ENCODE measurements at places on chromosomes 1 and 21. TPM values are rescaled to one million over a fixed set of nuclear protein-coding genes. Genes with fewer than 3 reads are reported as not detected.

Gene MATN1
- not detected for total RNA-seq

DNA sequence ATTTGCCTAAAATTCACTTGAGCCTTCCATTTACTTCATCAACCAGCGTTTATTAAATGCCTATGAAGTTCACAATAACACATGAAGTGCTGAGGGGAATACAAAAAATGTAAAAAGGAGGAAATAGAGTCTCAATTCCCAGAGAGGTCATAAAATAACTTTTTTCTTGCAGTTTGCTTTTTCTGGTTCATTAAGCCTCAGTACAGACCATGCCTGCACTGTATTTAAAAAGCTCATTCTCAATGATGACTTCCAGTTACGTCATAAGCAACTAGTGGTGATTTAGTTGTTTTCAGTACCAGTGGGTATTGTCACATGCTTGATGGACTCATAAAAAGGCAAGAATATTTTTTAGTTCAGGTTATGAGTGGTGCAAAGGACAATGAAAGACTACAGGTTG is 160.1 kb upstream of the UBE2U start:
- no peak for DNase-seq
- H3K27ac ChIP-seq = peak overlapping the region; percentile 83
- H3K36me3 ChIP-seq = no peaks in the 10 kb centered on the region
- H3K4me1 ChIP-seq = peaks cover 50% of the 10 kb centered on the region
- H3K4me3 ChIP-seq = no peak overlapping the region

- no peak overlapping the region for H3K27ac ChIP-seq
- no peak overlapping the region for H3K4me3 ChIP-seq
- H3K36me3 ChIP-seq = no peaks in the 10 kb centered on the region
- no peaks in the 10 kb centered on the region for H3K27me3 ChIP-seq
- DNase-seq = no peak
Observed at GRCh38 chr1:85571828-85572227, 8.7 kb upstream of the CCN1 start.

GRCh38 chr1:77757603-77758002 is 2.0 kb downstream of the USP33 start:
- no peak overlapping the region for H3K4me3 ChIP-seq
- no peaks in the 10 kb centered on the region for H3K36me3 ChIP-seq
- no peaks in the 10 kb centered on the region for H3K27me3 ChIP-seq
- DNase-seq = no peak

Gene SHISAL2A
- not detected for total RNA-seq

Gene PLA2G2F
- total RNA-seq = not detected

DNA sequence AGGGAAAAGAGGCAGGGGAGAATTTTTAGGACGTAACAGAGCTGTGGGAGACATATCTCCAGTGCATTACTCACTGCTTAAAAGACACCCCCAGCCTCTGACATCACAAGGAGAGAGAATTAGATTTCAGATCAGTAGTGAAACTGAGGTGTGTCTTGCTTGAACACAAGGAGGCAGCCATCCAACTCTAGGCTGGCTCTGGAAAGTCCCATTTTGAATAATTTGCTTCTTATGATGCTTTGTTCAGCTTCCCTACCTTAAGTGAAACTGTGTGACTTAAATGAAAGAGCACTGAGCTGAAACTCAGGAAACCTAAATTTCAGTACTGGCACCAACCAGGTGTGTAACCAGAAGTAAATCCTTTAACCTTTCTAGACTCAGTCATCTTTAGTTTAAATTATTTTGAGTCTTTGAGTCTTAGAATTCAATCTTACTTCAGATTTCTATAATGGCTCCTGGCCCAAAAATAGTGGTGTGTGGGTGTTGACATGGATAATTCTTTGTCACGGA is 251.6 kb upstream of the SGIP1 start:
- H3K4me1 ChIP-seq = peaks cover 10% of the 10 kb centered on the region
- H3K27ac ChIP-seq = peak overlapping the region; percentile 53
- no peak overlapping the region for H3K4me3 ChIP-seq
- H3K36me3 ChIP-seq = no peaks in the 10 kb centered on the region
- no peak for DNase-seq

Gene RHBDL2
- total RNA-seq = not detected

GRCh38 chr1:16078925-16079656 is 5.6 kb upstream of the FAM131C start:
- H3K4me1 ChIP-seq = peaks cover 12% of the 10 kb centered on the region
- no peak overlapping the region for H3K4me3 ChIP-seq
- no peaks in the 10 kb centered on the region for H3K36me3 ChIP-seq
- peak; percentile 39 for DNase-seq
- H3K27me3 ChIP-seq = no peaks in the 10 kb centered on the region

DNA sequence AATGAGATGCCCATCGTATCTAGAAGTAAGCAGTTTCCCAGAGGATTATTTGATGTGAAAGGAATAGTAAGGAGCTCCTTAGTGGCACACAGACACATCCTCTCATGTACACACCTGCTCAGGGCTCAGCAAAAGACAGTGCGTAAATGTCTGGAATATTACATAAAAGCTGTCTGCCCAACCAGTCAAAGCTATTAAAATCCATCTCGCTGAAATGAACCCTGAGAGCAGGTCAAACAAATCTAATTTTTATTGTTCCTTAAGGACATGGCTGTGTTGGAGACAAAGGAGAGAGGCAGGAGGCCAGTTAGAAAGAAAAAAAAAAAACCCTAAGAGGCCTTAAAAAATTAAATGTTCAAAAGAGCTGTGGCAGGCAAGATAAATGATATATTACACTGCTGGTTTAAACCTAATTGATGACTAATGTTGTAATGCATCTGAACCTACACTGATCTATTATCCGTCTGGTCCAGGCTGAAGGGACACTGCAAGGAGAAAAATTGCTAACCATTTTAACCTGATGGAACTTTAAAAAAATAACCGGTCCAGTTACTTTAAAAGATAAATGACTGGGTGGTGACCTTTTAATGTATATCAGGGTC is 58.5 kb upstream of the FGGY start:
- H3K27ac ChIP-seq = no peak overlapping the region
- DNase-seq = no peak
- H3K4me1 ChIP-seq = peaks cover 11% of the 10 kb centered on the region
- no peak overlapping the region for H3K4me3 ChIP-seq
- no peaks in the 10 kb centered on the region for H3K36me3 ChIP-seq
- no peaks in the 10 kb centered on the region for H3K27me3 ChIP-seq

DNA sequence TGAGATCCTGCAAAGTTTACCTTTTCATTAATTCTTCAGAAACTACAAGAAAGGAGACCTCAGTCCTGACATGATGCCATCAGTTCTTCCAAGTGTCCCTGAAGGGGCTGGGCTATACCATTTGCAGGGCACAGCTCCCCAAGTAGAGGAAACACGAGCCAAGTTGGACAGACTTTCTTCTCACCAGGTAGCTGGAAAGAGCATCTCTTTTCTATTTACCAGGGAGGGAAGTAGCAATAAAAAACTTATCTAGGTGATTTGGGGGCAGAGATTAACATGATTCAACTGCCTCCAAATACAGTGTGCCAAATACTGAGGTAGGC is 103.9 kb upstream of the KCND3 start:
- no peak overlapping the region for H3K4me3 ChIP-seq
- no peaks in the 10 kb centered on the region for H3K27me3 ChIP-seq
- no peaks in the 10 kb centered on the region for H3K36me3 ChIP-seq
- H3K4me1 ChIP-seq = no peaks in the 10 kb centered on the region
- H3K27ac ChIP-seq = no peak overlapping the region
- DNase-seq = no peak

DNA sequence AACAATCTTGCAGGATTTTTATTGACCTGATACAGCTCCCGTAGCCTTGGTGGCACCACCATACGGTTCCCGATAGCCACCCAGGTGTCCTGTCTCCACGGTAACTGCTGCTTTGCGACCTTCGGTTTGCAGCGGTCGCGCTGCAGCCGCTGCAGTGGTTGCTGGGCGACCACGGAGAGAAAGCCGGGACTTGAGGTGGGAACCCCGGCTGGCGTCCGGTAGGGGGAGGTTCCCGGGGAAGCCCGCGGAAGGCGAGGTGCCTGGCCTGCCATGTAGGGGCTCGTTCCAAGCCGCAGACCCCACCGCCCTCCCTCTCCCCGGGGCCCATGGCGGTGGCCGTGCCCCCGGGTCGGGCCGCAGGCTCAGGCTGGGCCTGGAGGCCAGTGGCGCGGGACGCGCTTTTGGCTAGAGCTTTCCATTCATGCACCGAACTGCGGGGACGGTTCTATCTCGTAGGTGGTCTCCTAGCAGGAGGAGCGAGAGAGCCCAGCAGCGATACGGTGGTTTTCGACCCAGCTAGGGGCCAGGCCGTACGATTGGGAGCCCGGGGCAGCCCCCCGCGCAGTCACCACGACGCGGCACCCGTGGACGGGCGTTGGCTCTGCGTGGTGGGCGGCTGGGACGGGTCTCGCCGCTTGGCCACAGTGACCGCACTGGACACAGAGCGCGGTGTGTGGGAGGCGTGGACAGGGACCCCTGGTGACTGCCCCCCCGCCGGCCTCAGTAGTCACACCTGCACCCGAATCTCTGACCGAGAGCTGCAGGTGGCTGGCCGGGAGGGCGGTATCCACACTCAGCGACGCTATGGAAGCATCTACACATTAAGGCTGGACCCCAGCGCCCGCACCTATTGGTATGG is at the start of gene KLHDC9:
Gene KLHDC9 (plus strand): TSS at position 152 of the 859 bp plus-strand sequence. CDS start 175 bp downstream, at position 327.
- H3K27ac ChIP-seq = peak within 1 kb of the TSS; percentile 74
- H3K4me1 ChIP-seq = peaks cover 19% of the 10 kb centered on the region
- no peaks in the 10 kb centered on the region for H3K36me3 ChIP-seq
- peak within 1 kb of the TSS; percentile 65 for H3K4me3 ChIP-seq
- peak; percentile 28 for DNase-seq

Gene ARMH1
- not detected for total RNA-seq

Gene LRRC39
- 73.2 TPM for total RNA-seq

Gene MCOLN3
- total RNA-seq = 0.27 TPM

- no peak for DNase-seq
- no peak overlapping the region for H3K27ac ChIP-seq
- no peak overlapping the region for H3K4me3 ChIP-seq
Observed at GRCh38 chr1:41976671-41977070, 57.9 kb upstream of the HIVEP3 start.

GRCh38 chr1:245657371-245657770 is 502.6 kb downstream of the KIF26B start:
- H3K4me3 ChIP-seq = no peak overlapping the region
- H3K4me1 ChIP-seq = no peaks in the 10 kb centered on the region
- no peak for DNase-seq

- no peak for DNase-seq
- H3K36me3 ChIP-seq = peaks cover 33% of the 10 kb centered on the region
- no peak overlapping the region for H3K4me3 ChIP-seq
- H3K27me3 ChIP-seq = no peaks in the 10 kb centered on the region
- peaks cover 15% of the 10 kb centered on the region for H3K4me1 ChIP-seq
Observed at GRCh38 chr1:11280719-11281376, 7.8 kb downstream of the UBIAD1 start.

Gene GJC2
- 0.64 TPM for total RNA-seq

Gene TEX38
- not detected for total RNA-seq

DNA sequence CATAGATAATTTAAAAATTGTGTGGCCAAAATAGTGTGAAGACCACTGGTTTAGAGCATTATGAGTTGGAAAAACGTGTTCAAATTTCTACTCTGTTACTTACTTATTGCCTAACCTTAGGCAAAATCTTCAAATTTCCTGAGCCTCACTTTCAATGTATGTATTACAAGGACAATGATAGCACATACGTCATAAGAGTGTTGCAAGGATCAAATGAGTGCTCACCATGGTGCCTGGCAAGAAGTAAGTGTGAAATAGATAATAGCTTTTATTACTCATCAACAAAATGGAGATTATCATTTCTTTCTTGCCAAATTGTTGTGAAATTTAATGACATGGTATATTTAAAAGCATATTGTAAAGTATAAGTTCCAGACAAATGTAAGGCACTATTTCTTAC is 57.2 kb downstream of the FH start:
- no peaks in the 10 kb centered on the region for H3K4me1 ChIP-seq
- no peak for DNase-seq
- H3K27me3 ChIP-seq = no peaks in the 10 kb centered on the region
- no peak overlapping the region for H3K4me3 ChIP-seq

- H3K4me3 ChIP-seq = no peak overlapping the region
- no peaks in the 10 kb centered on the region for H3K27me3 ChIP-seq
- no peaks in the 10 kb centered on the region for H3K36me3 ChIP-seq
- no peak for DNase-seq
- no peaks in the 10 kb centered on the region for H3K4me1 ChIP-seq
Observed at GRCh38 chr1:71882226-71882625, 400.1 kb downstream of the NEGR1 start.

DNA sequence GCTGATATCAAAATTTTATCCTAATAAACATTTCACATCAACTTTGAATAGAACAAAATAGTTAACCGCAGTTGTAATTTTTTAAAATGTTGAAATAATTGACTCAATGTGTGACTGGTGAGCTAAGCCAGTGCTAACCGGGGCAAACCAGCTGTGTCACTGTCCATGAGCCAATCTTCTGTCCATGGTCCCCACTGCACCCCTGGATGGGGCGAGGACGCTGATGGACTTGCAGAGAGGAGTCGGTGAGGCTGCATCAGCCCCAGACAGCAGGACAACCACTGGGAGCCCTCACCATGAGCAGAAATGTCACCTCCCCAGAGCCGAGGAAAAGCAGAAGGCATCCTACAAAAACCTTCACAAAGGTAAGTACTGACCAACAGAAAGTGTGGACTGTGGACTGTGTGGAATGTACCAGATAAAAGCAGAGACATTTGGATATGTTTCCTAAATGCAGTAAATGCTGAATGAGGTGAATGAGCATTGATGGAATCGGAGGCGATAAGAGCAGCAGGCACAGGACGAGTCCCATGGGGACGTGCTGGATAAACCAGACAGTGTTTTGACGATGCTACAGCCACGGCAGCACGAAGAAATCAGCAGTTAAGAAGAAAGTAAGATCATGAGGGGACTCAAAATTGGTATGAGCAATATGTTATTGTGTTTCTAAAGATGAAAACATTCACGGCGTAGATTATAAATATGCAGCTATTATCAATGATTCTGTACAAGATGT is 115.0 kb upstream of the BACE2 start:
- no peaks in the 10 kb centered on the region for H3K4me1 ChIP-seq
- no peak for DNase-seq
- H3K36me3 ChIP-seq = no peaks in the 10 kb centered on the region
- H3K4me3 ChIP-seq = no peak overlapping the region

GRCh38 chr21:36504067-36505058 is 24.4 kb upstream of the CLDN14 start:
- no peaks in the 10 kb centered on the region for H3K27me3 ChIP-seq
- H3K27ac ChIP-seq = no peak overlapping the region
- H3K4me3 ChIP-seq = no peak overlapping the region
- H3K4me1 ChIP-seq = no peaks in the 10 kb centered on the region
- no peaks in the 10 kb centered on the region for H3K36me3 ChIP-seq

Gene FASLG
- not detected for total RNA-seq

DNA sequence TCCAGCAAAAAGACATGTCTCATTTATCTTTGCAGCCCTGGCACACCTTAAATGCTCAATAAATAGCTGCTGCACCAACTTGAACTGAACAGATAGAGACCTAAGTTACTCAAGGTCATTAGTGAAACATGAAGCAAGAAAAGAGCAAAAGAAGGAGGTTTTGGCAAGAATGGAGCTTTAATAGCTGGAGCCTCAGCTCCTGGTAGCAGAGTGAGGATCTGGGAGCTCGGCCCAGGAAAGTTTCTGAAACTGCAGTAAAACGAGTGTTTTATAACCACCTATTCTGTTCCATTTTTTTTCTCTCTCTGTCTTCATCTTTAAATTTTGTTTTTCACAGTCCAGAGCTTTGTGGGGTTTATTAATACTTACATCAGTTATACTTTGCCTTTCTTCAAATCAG is 207.5 kb downstream of the SETD4 start:
- peak; percentile 10 for DNase-seq
- no peaks in the 10 kb centered on the region for H3K27me3 ChIP-seq
- H3K27ac ChIP-seq = peak overlapping the region; percentile 52
- peaks cover 4% of the 10 kb centered on the region for H3K4me1 ChIP-seq
- H3K4me3 ChIP-seq = no peak overlapping the region

Gene TGFB2
- 0.56 TPM for total RNA-seq

Gene MED8
- 23.7 TPM for total RNA-seq
